ENCODE measurements at places on chromosomes 2 and 18.

- no peak for DNase-seq
Measured at GRCh38 chr2:2731101-2731815, 400.2 kb upstream of the MYT1L start.

DNA sequence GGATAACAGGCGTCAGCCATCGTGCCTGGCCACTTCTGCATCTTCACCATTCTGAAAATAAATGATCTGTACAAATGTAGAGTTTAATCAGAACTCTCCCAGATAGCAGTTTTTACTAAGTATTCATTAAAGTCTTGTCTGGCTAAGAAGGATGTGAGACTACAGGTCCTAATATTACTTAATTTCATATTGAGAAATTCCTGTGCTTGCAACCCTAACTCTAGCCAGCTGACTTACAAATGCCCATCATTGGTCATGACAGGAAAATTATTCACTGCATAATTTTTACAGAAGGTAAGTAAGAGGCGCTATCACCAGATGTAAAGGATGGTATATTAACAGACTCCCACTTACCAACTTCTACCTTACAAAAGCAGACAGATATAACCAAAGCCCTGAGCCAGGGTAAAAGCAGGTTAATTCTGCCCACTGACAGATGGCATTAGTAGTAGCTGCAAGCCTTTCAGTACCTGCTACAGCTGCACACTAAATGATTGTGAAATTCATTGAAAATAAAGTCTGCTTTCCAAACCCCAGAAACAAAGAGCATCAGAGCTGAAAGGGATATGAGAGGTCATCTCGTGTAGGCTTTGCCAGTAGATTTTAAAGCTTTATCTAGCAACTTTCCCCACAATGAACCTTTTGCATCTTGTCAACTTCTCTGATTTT, 271.3 kb upstream of the STON1 start:
- DNase-seq = no peak

- DNase-seq = no peak
Measured at GRCh38 chr2:199455210-199455544, 2.6 kb downstream of the SATB2 start.

DNA sequence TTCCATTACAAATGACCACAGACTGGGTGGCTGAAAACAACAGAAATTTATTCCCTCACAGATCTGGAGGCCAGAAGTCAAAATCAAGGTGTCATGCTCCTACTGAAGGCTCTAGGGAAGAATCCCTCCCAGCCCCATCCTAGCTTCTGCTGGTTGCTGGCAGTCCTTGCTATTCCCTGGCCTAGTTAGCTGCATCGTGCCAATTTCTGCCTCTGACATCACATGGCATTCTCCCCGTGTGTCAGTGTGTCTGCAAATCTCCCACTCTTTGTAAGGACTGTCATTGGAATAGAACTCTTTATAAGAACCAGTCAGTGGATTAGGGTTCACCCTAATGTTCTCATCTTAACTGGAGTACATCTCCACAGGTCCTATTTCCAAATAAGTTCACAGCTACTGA, 30.5 kb upstream of the NCKAP5 start:
- DNase-seq = no peak

DNA sequence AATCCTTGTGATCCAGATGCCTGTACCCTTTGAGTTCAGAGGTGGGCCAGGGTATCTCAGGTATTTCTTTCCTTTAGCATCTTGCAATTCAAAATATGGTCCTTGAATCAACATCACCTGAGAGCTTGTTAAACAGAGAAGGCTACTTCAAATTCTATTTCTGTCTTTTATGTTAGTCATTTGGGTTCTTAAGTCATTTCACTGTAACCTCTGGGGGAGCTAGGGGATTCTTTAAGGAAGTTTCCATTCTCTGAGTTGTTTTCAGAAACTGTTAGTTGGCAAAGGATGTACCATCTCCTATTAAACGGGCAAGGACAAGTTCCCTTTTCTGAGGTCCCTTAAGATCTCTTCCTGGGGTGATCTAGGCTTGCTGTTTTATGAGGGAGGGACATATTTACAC, 16.6 kb downstream of the CFLAR start:
- no peak for DNase-seq

DNA sequence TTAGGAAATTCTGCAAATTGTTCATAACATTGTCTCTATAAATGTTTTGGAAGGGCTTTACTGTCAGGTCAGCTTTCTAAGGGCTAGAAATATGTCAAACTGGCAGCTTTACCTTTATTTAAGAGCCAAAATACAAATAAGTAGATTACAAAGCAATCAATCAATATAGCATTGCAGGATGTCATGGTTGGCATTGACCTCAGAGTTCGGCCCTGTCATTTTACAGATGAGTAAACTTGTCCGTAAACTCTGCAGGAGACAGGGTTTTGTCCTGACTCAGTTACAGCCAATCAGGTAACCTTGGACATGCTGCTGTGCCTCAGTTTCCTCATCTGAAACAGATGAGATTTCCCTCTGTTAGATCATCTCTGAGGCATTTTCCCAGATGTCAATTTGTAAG, 25.9 kb upstream of the ZEB2 start:
- no peak for DNase-seq

DNA sequence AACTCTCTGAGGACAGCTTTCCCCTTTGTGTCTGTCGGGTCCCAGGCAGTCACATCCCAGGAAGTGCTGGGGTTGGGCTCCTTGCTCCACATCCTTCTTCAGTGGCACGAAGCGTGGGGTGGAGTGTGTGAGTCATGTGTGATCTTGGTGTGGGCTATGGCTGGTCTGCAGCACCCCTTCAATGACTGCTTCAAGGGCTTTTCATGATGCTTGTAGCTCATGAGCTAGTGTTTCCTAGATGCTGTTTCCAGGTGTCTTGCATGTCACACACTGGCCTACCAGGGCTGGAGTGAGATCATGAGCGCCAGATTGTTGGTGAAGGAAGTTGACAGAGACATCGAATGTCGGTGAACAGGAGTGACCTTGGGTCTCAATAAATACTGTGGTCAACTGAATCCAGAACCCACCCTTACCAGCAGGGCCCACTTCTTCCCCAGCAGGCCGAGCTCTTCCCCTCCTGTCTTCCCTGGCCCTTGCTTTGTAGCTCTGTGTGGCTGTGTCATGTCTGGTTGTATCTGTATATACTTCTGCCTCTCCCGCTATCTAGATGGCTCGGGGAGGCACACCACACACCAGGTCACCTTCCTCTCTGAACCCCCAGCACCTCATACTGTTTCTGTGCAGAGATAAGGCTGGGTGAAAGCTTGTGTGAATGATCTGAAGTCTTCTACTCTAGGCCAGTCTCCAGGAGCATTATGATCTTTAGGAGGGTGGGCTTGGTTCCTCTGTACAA, 3.8 kb downstream of the C2orf92 start:
- DNase-seq = no peak

DNA sequence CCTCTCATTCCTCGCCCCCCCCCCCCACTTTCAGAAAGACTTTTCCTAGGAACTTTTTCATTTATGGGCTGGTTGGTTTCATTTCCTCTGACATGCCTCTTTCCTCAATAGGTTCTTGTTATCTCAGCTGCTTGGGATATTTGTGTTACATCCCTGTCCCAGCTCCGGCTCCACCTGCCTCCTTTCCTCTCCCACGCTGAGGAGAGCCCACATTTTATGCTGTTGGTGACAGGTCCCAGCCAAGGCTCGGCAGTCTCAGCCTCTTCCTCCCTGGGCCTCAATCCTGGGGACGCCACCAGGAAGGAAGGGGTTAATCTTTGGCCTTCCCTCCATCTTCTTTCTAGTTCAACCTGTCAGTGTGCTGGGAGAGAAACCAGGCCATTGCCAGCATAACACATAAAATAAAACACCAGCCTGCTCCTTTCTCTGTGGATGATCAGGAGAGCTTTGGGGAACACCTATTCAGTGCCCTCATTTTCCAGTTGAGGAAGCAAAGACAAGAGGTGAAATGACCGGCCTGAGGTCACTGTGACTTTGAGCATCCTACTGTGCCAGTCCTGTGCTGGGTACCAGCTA, 216.9 kb upstream of the TNP1 start:
- no peak for DNase-seq

- DNase-seq = no peak
Measured at GRCh38 chr2:202410092-202410491, 34.0 kb downstream of the BMPR2 start.

Measured in stimulated activated CD4-positive, alpha-beta T cell treated with anti-CD3 and anti-CD28 coated beads, Interleukin-15, amount 100 ng/mL, for 1 hour (primary cell).